H9 (cell line): ENCODE measurements at places on chromosomes 6 and 20.

GRCh38 chr6:73308712-73309534, 45.2 kb downstream of the DPPA5 start:
- peak; percentile 65 for DNase-seq

- DNase-seq, result peak; percentile 43
These were observed 672 bp downstream of the SIRPA start for GRCh38 chr20:1895674-1896483.

GRCh38 chr6:21729431-21729830, 135.9 kb downstream of the SOX4 start:
- DNase-seq, result no peak

GRCh38 chr20:53276143-53276542, 304.0 kb downstream of the TSHZ2 start:
- no peak for DNase-seq

- no peak for DNase-seq
These were observed 4.6 kb upstream of the GUCA1B start for GRCh38 chr6:42199106-42199981.
